ENCODE measurements at places on chromosomes 5 and 9.
A peak's percentile ranks its signal among the peaks of the same experiment; 100 is the strongest.

- peak; percentile 71 for DNase-seq
These were observed 7.3 kb downstream of the CDC14B start for GRCh38 chr9:96612105-96612965.

DNA sequence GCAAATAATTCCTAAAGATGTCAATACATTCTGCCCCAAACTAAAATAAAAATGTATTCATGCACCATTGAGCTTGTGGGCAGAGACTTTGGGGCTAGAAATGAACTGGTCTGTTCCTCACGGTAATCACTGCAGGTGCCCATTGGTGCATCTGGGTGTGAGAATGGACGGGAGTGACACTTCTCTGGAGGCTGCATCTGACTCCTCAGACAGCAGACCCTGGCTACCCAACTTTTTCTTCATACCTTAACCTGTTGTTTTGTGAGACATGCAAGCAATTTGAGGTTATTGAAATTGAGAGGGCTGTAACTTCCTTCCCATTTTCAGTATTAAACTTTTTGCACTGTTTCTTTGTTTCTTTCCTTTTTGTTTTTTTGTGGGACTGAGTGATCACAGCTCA lies 333.4 kb downstream of the ICE1 start:
- DNase-seq, result no peak

- no peak for DNase-seq
These were observed 126.4 kb downstream of the SPOCK1 start for GRCh38 chr5:137372773-137373160.

- no peak for DNase-seq
These were observed 198.8 kb downstream of the FRMD3 start for GRCh38 chr9:83339435-83339834.

Measured in AG04450 (cell line).